Upper lobe of right lung (tissue), 1 donor: ENCODE measurements at places on chromosomes 13 and 19. TPM values are rescaled to one million over a fixed set of nuclear protein-coding genes. Genes with fewer than 3 reads are reported as not detected.

- no peaks in the 10 kb centered on the region for H3K27me3 ChIP-seq
- H3K4me1 ChIP-seq = no peaks in the 10 kb centered on the region
- no peak overlapping the region for H3K4me3 ChIP-seq
Observed at GRCh38 chr13:92122186-92122853, 723.9 kb downstream of the GPC5 start.

Gene ZNF493
- total RNA-seq = 29.4 TPM

DNA sequence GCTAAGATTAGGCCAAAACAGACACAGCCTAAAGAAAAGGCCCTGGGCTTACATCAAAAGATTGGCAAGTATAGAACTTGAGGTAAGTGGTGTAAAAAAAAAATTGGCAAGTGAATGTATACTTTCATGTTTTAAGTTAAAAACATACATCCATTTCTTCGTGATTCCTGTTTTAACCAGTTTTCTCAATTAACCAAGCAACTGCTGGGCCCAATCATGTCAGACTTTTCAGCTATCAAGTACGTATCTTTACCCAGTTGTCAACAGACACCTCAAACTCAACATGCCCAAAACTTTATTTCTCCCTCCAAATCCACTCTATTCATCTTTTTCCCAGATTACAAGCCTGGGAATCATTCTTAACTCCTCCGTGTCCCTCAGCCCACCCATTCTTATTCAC lies 1.0 kb downstream of the PCID2 start:
- peaks cover 21% of the 10 kb centered on the region for H3K36me3 ChIP-seq
- H3K27me3 ChIP-seq = no peaks in the 10 kb centered on the region
- H3K4me3 ChIP-seq = peak overlapping the region; percentile 97
- H3K27ac ChIP-seq = peak overlapping the region; percentile 98

DNA sequence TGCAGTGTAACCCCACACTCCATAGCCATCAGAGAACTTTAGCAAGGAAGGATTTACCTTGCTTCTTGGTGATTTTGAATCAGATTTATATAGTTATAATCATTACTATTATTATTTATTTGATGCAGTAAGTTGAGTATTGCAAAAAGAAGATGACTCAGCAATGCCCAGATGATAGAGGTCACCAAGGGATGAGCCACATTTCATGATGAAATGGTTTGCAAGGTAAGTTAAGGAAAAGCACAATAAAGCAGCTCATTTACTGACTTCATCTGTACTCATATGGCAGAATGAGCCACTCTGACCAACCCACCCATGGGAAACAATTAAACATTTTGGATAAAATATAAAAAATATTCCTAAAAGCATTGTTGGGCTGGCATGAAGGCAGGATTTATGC lies 59.1 kb downstream of the AKAP11 start:
- H3K4me1 ChIP-seq = no peaks in the 10 kb centered on the region
- H3K27ac ChIP-seq = no peak overlapping the region
- H3K36me3 ChIP-seq = no peaks in the 10 kb centered on the region
- no peaks in the 10 kb centered on the region for H3K27me3 ChIP-seq
- H3K4me3 ChIP-seq = no peak overlapping the region

DNA sequence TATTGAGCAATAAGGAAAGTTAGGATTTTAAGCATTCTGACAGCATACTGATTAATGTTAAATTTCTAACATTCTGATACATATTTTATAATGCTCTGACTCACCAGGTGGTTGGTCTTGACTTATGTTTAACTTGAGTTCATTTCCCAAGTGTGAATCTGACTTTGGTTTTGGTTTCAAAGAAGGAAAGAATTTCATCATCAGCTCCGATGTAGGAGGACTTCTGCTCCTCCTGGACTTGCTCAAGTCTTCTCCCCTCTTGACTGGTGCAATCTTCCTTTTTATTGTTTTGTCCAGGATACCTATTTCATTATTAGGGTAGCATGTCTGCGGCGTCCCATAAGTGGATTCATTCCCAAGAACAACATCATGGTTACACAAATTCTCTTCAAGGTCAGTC lies 141.3 kb downstream of the RNF17 start:
- H3K4me1 ChIP-seq = no peaks in the 10 kb centered on the region
- no peak overlapping the region for H3K27ac ChIP-seq
- peaks cover 22% of the 10 kb centered on the region for H3K36me3 ChIP-seq
- H3K4me3 ChIP-seq = no peak overlapping the region
- H3K27me3 ChIP-seq = no peaks in the 10 kb centered on the region
- DNase-seq = no peak

DNA sequence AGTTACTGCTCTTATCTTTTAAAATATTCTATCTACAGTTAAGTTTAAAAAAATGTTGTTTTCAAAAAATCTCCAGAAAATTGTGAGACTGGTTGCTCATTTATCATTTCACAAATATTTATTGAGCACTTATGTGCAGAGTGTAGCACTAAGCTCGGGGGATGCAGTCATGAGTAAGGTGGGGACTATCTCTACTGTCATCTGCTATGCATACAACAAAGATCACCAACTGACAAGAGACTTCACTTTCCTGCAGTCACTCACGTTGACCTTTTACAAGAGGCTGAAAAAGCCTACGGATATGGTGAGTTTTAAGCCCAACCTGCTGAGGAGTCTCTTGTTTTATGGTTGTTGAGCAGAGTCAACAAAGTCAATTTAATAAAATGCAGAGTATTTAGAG lies 392.5 kb downstream of the KLF12 start:
- H3K27ac ChIP-seq = no peak overlapping the region
- no peak overlapping the region for H3K4me3 ChIP-seq
- DNase-seq = no peak
- no peaks in the 10 kb centered on the region for H3K36me3 ChIP-seq
- no peaks in the 10 kb centered on the region for H3K27me3 ChIP-seq

DNA sequence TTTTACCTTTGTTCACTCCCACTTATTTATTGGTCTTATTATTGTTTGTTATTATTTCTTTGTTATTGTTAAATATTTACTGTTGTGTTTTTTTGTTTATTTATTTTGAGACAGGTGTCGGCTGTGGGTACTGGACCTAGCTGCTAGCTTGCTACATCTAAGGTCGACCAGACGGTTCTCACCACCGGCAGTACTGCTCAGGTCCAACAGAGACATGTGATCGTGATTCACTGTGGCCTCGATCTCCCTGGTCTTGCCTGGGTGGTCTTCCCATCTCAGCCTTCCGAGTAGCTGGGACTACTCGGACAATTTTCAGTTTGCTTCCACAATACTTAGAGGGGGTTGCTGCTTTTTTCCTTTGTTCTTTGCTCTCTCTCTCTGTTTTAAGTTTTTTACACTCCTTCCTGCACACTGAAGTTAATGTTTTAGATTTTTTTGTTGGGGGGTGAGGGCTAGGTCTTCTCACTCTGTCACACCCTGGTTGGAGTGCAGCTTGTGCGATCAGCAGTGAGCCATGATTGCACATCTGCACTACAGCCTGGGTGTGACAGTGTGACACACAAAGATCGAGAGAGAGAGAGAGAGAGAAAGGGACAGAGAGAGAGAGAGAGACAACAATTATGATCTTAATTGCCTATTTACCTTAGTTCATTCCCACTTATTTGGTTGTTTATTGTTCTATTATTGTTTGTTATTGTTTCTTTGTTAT lies 1432.4 kb downstream of the UQCRFS1 start:
- no peak overlapping the region for H3K27ac ChIP-seq
- H3K27me3 ChIP-seq = no peaks in the 10 kb centered on the region
- H3K36me3 ChIP-seq = no peaks in the 10 kb centered on the region
- no peaks in the 10 kb centered on the region for H3K4me1 ChIP-seq

DNA sequence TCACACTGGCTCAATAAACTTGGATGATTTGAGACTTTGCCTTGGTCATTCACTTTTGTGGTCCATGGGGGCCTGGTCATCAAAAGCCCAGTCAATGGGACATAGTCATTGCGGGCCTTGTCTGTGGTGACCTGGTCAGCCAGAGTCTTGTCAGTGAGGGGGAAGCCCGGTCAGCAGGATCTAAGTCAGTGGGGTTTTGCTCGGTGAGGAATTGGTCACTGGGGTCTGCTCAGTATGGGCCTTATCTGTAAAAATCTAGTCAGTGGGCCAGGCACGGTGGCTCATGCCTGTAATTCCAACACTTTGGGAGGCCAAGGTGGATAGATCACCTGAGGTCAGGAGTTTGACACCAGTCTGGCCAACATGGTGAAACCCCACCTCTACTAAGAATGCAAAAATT lies 63.7 kb upstream of the TPM4 start:
- DNase-seq = no peak
- H3K27ac ChIP-seq = no peak overlapping the region
- no peaks in the 10 kb centered on the region for H3K4me1 ChIP-seq
- no peaks in the 10 kb centered on the region for H3K27me3 ChIP-seq
- H3K4me3 ChIP-seq = no peak overlapping the region

Gene MYH14
- 146 TPM for total RNA-seq

GRCh38 chr13:40910324-40911050 lies 108.6 kb downstream of the ELF1 start:
- DNase-seq = no peak
- no peaks in the 10 kb centered on the region for H3K4me1 ChIP-seq
- H3K27me3 ChIP-seq = no peaks in the 10 kb centered on the region

Gene ZNF433
- 5.1 TPM for total RNA-seq

Gene ZNF208
- 6.3 TPM for total RNA-seq

DNA sequence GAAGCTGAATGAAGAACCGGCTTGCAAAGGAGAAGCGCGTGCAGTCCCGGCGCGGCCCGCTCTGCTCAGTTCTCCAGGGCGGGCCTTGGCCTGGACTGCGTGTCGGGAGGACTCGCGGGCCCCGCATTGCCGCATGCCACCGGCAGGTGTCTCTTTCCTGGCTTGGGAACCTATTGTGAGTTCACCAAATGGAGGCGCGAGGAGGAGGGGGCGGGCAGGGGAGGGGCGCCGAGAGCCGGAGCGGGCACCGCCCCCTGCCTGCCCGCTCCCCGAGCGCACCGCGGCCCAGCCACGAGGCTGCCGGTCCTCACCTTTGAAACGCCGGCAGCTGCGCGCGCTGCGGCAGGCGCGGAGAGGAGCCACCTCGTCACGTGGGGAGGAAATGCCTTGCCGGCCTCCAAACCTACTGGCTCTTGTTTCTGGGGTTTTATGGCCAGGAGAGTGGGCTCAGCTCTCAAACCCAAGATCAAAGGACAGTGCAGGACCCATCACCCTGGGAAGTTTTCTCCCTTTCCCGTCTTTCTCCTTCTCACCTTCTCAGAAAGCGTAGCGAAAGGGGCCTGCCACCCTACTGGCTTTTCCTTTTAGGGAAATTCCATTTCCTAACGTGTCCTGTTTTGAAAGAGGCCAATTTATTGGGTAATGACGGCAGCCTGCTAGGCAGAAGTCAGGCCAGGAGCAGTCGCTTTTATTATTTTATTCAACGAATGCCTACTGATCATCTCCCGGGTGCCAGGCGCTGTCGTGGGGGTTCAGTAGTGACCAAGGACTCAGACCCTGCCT lies 13.8 kb upstream of the UBE2L5 start:
- H3K36me3 ChIP-seq = no peaks in the 10 kb centered on the region
- peak overlapping the region; percentile 55 for H3K4me3 ChIP-seq
- peak overlapping the region; percentile 88 for H3K27ac ChIP-seq
- H3K4me1 ChIP-seq = peaks cover 7% of the 10 kb centered on the region
- peak; percentile 98 for DNase-seq

DNA sequence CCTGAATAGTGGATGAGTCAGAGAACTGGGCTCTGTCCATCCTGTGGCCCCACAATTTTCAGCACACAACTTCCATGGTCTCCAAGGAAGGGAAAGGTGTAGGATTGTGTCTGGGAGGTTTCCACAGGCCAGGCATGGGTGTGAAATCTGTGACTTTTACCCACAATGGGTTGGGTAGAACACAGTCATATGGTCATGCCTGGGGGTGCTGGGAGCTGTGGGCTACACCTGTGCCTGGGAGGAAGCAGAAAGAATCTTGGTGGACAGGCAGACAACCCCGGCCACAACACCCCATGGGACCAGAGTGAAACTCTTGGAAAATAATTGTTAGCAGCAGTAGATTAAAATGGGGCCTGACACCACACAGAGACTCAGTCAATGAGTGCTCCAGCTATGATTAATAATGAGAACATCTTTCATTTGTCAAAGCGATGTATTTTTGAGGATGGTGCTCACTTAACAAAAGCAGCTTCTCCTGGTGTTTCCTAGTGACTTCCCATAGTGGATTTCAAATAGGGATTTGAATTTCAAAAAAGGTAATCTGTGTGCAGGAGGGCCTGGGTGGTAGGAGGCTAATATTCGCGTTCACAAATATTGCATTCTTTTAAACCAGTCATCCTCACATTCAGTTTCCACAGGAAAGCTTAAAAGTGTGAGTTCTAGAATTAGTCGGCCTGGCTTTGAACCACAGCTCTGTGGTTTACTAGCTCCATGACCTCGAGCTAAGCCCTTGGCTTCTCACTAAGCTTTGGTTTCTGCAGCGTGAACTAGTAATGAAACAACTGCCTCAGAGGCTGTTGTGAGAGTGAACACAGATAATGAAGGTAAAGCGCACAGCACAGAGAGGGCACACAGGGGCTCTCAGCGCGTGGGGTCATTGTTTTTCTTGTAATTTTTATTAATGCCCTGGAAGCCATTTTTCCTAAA lies 89.3 kb upstream of the UQCRFS1 start:
- no peaks in the 10 kb centered on the region for H3K36me3 ChIP-seq
- H3K27me3 ChIP-seq = peaks cover 16% of the 10 kb centered on the region
- peak; percentile 8 for DNase-seq

DNA sequence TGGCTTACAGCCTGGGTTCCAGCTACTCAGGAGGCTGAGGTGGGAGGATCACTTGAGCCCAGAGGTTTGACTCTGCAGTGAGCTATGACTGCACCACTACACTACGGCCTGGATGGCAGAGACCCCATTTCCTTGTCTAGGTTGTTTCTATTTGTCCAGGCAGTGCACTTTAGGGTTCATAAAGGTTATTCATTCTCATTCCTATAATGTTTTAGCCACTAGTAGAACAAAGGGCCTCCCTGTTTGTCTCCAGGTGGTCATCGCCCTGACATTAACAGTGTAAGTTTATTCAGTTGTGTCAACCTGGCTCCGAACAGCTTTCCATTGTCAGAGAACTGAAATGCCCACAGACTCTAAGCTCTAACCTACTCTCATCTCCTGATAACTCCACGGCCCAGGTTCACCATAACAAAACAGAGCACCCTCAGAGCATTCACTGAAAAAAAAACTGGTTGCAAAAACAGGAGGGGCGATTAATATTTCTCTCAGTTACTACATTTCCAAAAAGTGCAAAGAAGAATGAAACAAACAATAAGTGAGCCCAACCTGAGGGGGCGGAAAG lies 37.1 kb downstream of the SMAD9 start:
- no peaks in the 10 kb centered on the region for H3K27me3 ChIP-seq
- H3K36me3 ChIP-seq = no peaks in the 10 kb centered on the region
- H3K27ac ChIP-seq = no peak overlapping the region
- H3K4me3 ChIP-seq = no peak overlapping the region
- no peaks in the 10 kb centered on the region for H3K4me1 ChIP-seq
- no peak for DNase-seq

DNA sequence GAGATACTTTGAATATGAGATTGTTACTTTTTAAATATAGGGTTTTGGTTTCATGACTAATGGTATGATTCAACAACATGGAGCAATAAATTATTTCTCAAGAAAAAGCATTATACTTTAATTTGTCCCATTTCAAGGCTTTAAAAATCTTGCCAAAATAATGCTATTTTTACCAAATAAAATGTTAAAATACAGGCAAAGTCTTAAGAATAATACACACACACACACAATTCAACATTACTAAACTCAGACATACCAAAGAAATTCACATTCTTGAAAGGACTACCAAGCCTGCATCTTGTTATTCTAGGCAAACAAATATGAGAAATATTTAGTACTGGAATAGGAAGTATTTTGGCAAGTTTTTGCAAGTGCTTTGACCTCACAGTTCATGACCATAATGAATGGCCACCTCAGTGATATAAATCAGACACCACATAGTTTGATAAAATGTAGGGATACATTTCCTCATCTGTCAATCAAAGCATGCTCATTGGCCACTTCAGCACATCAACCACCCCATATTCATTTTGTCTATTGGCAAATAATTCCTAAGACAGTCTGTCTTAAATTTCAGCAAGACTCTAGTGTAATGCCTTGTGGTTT lies 107.2 kb downstream of the NALCN start:
- no peak for DNase-seq
- H3K27me3 ChIP-seq = no peaks in the 10 kb centered on the region
- H3K27ac ChIP-seq = no peak overlapping the region
- H3K36me3 ChIP-seq = no peaks in the 10 kb centered on the region
- H3K4me1 ChIP-seq = peaks cover 11% of the 10 kb centered on the region
